ENCODE measurements at places on chromosomes 5 and 9.
A peak's percentile ranks its signal among the peaks of the same experiment; 100 is the strongest.

DNA sequence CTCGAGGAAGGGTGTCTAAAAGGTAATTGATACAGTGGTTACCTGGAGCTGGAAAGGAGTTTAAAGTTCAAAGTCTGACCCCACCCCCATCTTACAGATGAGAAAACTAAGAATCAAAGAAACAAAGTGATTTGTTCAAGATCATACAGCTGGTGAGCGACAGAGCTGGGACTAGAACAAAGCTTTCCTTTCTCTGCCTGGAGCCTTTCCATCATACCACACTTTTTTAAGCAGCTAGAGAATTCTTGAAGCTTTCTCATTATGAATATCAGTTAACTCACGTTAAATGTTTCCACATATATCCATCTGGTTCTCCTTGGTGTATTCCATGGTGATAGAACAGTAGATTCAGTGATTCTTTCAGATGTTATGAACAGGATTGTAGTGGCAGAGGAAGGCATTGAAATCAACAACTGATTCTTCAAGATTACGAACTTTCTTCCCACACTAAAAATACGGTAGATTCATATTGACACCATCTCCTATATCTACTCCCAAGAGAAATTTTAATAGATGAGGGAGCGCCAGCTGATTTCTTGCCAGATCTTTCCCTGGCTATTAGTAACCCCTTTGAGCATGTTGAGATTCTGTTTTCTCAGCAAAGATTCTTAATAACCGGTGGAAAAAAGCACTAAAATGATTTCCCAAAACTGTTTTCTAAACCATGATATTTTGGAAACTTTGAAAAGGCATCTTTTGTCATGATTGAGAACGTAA is 233.7 kb downstream of the ADAMTSL1 start:
- DNase-seq = no peak
- no peaks in the 10 kb centered on the region for H3K27me3 ChIP-seq
- H3K27ac ChIP-seq = no peak overlapping the region
- H3K36me3 ChIP-seq = no peaks in the 10 kb centered on the region
- no peak overlapping the region for H3K4me3 ChIP-seq

DNA sequence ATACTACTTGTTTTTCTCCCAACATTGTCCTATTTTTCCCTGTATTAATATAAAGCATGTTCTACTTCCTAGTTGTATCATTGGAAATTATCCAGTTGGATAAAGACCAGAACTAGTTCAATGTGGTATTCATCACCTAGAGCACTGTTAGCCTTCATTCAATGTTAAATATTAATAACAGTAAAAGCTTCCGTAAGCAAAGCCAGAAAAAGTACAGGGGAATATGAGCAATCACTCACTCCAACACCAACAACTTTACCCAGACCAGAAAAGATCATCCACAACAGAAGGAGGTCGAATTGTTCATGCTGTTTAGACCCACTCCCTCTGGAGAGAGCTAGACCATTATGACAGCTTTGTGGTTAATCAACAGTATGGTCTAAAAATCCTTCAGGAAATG is 728.4 kb downstream of the MAT2B start:
- no peaks in the 10 kb centered on the region for H3K4me1 ChIP-seq
- no peak overlapping the region for H3K4me3 ChIP-seq
- no peak for DNase-seq
- no peak overlapping the region for H3K27ac ChIP-seq
- no peaks in the 10 kb centered on the region for H3K36me3 ChIP-seq

DNA sequence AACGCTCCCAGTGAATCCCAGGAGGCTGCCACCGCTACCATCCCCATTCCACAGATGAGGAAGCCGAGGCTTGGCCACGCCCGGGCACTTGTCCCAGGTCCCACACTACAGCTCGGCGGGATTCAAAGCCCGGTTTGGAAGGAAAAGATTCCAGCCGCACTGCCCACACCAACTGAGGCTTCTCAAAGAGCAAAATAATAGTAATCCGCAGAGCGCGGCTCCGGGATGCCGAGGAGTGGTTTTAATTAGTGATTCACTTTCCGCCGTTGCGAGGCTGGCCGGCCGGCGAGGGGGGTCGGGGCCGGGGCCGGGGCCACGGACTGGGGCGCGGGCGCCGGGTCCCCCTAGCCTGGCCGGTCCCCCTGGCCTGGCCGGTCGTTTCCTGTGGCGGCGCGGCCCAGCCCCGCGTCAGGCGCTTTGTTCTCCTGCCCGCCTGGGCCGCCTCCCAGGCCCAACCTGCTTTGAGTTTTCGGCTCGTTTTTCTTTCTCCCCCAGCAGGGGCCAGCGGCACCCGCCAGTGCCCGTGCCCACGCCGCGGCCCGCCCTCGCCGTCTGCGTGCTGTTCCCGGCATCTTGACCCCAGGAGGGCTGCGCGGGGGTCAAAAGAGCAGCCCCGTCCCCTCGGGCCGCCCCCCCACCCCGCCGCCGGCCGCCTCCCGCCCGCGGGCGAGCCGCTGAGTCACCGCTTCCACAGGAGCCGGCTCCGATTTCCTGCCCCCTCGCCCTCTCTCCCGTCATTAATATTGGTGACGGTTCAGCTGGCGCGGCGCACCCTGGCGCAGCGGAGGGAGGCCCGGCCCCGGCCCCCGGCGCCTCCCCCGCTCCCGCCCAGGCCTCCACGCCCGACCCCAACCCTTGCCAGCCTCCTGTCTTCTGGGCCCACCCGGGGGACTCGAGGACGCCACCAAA is 31.2 kb downstream of the FGF18 start:
- H3K4me3 ChIP-seq = no peak overlapping the region
- DNase-seq = peak; percentile 52
- H3K27me3 ChIP-seq = peaks cover 43% of the 10 kb centered on the region
- no peaks in the 10 kb centered on the region for H3K36me3 ChIP-seq

DNA sequence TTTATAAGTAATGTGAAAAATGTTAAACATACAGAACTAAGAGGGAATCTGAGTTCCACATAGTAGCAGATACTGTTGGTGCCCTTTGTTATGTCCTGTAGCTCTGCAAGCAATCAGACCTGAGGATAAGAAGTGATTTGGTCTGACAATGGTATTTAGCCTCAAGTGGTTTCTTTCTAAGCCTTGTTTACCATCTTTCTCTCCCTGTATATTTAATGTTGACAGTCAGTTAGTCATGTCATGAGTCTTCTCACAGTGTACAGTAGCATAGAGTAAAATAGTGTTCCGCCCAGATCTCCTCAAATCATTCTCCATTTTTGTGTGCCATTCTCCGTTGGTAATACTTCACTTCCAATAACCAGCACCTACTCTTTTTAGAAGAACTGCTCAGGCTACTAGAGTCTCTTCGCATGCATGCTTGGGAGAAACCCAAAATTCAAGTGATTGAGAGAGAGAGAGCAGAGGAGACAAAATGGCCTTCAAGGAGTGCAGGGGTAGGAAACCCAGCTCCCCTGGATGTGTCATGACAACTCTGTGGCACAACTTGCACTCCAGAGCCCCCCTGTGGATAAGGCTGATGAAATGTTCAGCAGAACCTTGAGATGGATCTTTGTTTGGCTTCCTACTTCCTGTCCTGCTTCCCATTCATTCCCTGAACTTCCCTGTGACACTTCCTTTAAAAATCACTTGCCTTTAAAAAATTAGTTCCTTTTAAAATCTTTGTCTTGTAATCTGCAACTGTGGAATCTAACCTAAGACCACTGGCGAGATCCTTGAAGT is 129.2 kb upstream of the FST start:
- no peaks in the 10 kb centered on the region for H3K36me3 ChIP-seq
- H3K4me3 ChIP-seq = no peak overlapping the region
- peaks cover 5% of the 10 kb centered on the region for H3K27me3 ChIP-seq
- DNase-seq = no peak
- no peak overlapping the region for H3K27ac ChIP-seq

All from activated CD8-positive, alpha-beta T cell treated with anti-CD3 and anti-CD28 coated beads for 36 hours (primary cell).